ENCODE measurements at places on chromosomes 16 and 17.

DNA sequence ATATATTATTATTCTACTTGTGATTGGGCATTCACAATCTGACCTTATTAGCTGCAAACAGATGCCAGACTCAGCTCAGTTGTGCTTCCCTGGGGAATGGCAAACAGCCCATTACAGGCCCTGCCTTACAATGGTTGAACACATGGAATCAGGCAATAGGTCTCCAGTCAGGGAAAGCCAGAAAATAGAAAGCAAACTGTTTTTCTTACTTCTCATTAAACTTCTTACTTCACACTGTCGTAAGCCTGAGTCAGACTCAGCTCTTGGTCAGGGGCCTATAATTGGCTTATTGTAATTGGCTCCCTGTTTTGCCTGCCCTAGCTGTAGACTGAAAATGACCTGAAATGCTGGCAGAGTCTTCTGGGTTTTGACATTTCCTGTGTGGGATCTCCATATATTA lies 77.0 kb upstream of the CA10 start:
- DNase-seq, result no peak

- DNase-seq, result no peak
These were observed 4.0 kb upstream of the ZNF267 start for GRCh38 chr16:31869511-31870201.

DNA sequence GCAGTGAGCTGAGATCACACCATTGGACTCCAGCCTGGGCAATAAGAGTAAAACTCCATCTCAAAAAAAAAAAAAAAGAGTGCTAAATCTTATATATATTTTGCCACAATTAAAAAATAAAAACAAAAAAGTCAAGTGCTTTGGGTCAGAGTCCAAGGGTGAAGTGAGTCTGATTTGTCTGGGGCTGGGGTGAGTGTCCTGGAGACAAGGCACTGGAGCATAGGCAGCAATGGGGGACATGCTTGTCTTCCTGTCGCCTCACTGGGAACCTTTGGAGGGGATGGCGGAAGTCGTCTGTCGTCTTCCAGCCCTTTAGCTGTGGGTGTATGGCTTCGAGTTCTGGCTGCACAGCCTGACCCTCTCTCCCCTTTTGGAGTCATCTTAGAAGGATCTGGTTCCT lies 167.1 kb downstream of the NTN1 start:
- no peak for DNase-seq

- no peak for DNase-seq
These were observed 4.4 kb upstream of the HOXB13 start for GRCh38 chr17:48732688-48733629.

DNA sequence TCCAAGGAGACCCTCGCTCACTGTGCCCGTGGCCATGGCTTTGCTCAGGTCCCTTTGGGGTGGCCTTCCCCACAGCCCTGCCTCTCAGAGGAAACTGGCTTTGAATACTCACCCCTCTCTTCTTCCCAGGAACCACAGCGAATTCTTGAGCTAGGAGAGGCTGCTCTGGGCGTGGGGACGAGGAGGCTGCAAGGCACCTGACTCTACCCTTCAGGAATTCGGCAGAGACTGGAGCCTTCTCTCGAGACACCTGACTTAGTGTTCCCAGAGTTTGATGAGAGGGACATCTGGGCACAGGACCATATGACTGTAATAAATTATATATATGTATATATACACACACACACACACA lies 6.2 kb downstream of the LLGL2 start:
- DNase-seq, result no peak

DNA sequence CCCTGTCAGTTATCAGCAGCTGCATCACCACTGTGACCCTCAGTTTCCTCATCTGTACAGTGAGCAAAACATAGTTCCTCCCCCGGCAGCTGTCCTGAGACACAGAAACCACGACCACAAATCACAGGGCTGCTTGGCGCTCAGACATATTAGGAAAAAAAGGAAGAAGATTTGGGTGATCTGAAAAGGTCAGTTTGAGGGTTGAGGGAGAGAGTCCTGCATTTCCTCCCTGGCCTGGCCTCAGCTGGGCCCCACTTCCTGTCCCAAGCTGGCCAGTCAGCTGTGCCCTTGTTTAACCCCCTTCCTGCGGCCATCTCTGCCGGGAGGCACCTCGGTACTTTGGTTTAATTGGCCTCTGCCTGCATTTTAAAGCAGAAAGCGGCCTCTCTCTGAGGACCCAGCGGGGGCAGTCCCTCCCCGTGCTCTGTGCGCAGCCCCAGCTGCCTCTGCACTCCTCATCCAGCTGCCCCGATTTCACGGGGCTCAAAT lies 24.0 kb upstream of the CIBAR2 start:
- DNase-seq, result no peak

- DNase-seq, result no peak
These were observed 3.0 kb downstream of the TRIM47 start for GRCh38 chr17:75875182-75875939.

DNA sequence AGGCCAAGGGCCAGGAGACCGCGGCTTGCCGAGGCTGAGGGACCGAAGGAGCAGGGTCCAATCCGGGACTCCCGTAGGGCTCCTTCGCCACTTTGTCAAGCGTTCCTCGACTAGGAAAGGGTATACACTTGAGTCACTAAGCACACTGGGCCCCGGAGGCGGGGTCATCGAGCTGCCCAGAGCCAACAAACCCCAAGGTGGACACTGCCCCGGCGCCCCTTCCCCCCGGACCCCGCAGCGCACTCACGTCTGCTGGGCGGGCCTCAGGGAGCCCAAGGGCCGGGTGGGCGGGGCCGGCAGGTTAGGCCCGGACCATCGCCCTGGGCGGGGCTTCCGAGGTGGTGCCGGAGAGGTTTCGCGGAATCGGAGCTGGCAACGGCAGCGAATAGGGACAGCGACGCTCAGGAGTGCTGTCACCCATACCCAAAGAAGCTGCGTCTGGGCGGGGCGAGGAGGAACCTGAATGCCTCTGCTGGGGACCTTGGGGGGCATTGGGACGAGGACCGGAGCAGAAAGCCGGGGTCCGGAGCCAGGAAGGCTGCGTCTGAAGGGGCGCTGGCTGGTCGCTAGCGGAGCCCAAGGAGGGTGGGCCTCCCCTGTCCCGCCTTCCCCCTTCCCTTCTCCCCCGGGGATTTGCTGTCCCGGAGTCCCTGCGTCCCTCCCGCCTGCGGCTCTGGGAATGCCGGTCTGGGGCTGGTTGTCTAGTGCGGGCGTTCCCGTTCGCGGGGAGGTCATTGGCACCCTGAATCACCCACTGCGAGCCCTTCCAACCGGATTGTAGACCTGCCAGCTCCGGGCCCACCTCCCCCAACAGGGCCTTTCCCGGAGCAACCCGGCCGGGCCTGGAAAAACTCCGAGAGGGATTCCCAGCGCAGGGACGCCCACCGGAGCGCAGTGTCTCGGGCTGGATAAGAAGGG lies 118.2 kb upstream of the SMURF2 start:
- peak; percentile 80 for DNase-seq

DNA sequence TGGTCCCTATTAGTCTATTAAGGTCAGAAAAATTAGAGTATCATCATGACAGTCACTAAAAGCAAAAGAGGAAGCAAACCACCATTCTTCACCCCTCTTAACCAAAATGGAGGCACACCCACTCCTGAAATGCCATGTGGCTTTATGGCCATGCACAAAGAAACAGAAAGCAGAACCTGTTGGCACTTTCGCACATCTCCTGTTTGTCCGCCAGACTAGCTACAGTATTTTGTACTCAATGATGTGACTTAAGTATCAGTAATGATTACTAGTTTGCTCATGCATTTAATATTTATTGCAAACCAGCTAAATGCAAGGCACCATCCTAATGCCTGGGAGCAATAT lies 70.2 kb upstream of the GNAO1 start:
- no peak for DNase-seq

DNA sequence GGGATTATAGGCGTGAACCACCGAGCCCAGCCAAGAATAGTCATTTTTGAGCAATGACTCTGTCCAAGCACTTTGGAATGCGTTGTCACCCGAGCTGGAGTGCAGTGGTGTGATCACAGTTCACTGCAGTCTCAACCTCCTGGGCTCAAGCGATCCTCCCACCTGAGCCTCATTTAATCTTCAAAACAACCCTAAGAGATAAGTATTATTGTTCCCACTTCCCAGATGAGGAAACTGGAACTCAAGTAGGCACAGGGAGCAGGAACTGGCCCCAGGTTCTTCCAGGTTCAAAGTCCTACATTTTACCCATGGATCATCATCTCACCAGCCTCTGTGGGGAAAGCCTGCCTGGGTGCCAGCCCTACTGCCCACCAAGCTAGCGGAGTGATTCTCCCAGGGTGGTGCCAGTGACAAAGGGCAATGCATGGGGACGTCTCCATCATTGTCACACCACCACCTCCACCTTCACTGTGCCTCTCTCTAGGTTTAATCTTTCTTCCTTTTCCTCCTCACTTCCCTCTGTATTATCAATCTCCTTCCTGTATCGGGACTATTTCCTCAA lies 11.3 kb upstream of the RNF157 start:
- DNase-seq, result no peak

DNA sequence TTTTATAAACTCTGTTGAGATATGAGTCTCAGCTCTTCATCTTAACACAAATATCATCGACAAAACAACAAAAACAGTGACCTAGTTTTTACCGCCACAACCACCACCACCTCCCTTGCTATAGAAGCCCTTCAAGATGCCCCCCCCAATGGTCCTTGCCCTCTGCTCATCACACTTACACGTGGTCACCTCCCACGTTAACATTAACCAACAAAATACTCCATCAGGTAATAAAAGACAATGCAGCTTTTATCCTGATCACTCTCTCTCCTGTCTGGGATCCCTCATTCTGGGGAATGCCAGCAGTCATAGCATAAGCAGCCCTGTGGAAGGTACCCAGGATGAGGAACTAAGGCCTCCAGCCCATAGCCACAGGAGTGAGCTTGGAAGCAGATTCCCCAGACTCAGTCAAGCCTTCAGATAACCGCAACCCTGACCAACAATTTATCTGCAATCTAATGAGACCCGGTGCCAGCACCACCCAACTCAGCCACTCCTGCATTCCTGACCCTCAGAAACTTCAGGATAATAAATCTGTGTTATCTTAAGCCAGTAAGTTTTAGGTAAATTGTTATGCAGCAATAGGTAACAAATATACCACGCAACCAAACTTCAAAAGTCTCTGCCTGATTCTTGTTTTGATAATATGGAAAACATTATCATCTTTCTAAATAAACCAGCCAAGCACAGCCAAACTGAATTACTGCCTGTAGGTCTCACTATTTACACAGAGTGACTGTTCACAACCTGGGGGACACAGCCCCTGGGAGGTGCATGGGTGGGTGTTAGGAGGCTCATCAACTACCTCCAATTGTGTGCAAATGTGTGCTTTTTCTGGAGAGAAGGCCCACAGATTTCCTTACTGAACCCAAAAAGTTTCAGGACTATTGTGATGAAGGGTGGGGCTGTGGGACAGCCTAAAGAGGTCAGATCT lies 6.1 kb downstream of the PECAM1 start:
- DNase-seq, result no peak

- no peak for DNase-seq
These were observed 9.3 kb downstream of the PGAP3 start for GRCh38 chr17:39678340-39679116.

GRCh38 chr16:49745311-49745747 lies 110.6 kb downstream of the ZNF423 start:
- no peak for DNase-seq

DNA sequence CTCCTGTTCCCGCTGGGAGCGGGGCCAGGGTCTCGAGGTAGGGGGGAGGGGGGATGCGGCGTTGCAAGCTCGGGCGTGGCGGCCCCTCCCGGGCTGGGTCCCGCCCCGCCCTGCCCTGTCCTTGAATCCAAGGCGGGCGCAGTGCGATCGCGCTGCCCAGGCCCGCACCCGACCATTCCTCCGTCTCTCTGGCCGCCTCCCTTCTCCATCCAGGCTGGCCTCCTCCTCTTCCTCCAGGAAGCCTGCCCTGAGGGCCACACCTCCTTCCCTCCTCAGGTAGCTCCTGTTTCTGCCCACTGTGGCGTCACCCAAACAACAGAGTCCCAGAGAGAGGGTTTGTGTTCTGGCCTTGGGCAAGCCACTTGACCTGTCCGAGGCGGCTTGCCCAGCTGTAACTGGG lies 43.0 kb upstream of the TAC4 start:
- no peak for DNase-seq

- no peak for DNase-seq
These were observed 63.2 kb upstream of the TRAP1 start for GRCh38 chr16:3780570-3780969.

DNA sequence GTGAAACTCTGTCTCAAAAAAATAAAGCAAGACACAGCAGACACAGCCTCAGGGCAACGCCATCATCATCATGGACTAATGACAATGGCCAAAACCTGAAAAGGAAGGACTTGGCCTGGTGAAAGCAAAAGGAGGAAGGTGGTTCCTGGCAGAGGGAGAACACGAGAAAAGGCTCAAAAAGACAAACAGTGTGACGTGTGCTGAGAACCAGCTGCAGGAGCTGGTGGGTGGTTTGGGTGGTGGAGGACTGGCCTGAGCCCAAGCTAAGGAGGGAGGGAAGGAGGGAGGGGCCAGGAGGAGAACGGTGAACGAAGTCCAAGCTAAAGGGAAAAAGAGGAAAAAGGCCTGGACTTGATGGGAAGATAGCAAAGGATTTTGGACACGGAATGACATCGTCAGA lies 85.1 kb downstream of the SLC39A11 start:
- DNase-seq, result no peak

DNA sequence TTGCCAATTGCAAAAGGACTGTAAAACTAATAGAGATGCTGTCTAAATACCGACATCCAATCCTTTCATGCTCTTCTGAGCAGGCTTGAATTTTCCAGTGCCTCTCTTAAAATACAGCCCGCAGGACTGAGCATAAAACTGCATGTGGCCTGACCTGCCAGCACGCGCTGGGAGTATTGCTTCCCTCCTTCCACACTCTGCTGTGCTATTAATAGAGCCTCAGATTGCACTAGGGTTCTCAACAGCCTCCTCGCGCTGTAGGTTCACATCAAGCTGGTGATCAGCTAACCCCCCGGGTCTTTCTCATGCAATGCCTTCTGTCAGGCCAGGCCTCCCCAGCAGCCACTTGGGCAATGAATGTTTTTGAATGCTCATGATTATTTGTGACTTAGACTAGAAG lies 14.2 kb upstream of the MSI2 start:
- no peak for DNase-seq

GRCh38 chr17:71464241-71464640 lies 656.6 kb upstream of the SOX9 start:
- DNase-seq, result no peak

DNA sequence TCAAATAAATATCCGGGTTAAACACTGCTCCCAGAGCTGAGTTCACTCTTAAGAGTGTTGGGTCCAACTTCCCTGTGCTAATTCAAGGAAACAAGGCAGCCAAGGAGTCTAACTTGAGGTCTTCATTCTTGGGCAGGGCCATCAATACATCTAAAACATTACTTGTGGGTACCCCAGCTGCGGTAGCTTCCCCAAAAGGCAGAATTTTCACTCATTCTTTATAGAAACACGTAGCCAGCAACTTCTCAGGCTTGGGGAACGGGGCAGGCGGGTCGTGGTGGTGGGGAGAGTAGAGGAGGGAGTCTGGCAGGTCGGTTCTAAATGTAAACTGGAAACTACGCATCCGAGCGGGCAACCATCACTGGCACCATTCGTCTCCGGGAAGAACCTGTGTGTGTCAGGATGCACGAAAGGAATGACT lies 666 bp upstream of the METTL9 start:
- DNase-seq, result no peak
